Effector memory CD8-positive, alpha-beta T cell (primary cell): ENCODE measurements at places on chromosomes 6 and 20.

DNA sequence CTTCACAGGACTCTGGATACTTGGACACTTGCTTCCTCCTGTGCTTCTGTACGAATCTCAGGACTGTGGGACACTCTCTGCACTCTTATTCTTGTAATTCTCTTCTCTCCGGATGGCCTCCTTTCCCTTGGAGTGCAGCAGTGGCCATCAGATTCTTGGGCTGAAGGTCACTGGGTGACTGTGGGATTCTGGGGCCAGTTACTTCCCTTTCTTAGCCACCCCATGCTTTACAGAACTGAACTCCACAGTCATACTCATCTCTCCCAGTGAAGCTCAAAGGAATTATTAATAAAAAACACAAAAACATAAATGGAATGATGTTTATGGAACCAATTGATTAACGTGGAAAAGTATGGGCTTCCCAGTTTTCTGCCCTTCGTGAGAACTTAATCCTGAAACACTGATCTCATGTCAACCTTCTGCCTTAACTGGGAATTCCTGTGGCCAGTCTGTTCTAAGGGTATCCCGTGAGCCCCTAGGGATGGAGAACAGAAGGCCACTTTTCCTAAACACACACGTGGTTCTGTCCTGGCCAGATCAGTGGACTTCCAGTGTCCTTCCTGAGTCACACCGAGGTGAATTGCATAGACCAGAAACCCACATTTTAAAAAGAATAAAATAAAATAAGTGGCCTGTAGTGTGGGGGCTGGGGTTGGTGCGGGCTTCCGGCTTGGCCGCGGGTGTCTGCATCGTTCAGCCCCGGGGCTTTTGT, 23.6 kb upstream of the HLA-E start:
- no peak for DNase-seq

GRCh38 chr20:20413810-20414281, 45.9 kb downstream of the INSM1 start:
- no peak for DNase-seq

- DNase-seq = no peak
Measured at GRCh38 chr6:6434151-6434550, 113.7 kb upstream of the F13A1 start.

GRCh38 chr6:144721232-144721631, 436.1 kb downstream of the UTRN start:
- DNase-seq = no peak

GRCh38 chr20:63775096-63775978, 35.8 kb downstream of the SLC2A4RG start:
- no peak for DNase-seq

GRCh38 chr6:162379757-162380409, 347.7 kb downstream of the PRKN start:
- no peak for DNase-seq

DNA sequence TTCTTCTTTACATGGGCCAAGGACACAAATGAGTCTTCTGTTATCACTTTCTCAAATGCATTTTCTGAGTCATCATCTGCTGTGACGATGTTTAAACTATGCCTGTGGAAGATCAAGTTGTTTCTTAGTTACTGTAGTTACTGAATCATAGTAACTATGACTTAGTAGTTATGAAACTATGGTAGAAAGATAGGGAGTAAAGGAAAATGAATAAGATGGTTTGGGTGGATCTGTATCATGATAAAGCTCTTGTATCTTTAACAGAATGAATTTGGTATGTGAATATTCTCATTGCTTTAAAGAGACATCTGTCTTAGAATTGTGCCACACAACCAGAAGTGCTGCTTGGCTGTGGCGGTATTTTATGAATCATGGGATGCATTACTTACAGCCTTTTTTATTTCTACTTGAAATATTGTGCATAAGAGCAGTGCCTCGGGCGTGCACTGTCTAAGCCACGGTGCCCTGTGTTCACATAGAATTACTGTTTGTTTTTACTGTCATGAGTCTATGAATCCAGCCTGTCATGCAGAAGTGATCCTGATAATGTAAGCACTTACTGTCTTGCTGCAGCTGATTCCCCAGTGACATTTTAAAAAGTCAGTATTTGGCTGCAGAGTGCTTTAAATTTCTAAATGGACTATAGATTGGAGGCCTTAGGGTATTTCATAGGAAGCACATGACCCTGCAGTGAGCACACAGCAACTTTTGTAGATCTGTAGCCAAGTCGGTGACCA, 215.2 kb downstream of the TMEM242 start:
- DNase-seq = no peak

DNA sequence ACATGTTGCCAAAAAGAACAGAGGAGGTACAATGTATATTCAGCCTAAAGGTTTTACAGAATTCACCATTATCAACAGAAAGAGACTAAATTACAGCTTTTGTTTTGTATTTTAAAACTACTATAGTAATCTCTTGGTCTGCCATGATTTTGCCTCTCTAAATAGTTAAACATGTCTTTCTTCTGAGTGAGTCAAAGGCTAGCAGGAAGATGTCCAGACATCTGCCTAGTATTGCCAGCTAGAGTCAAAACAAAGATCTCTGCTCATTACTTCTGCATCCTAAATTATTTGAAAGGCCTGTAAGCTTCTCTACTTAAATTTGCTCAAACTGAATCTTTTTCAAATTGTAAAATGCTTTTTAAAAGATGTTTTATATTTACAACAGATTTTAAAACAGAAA, 8.8 kb downstream of the ASF1A start:
- DNase-seq = no peak

DNA sequence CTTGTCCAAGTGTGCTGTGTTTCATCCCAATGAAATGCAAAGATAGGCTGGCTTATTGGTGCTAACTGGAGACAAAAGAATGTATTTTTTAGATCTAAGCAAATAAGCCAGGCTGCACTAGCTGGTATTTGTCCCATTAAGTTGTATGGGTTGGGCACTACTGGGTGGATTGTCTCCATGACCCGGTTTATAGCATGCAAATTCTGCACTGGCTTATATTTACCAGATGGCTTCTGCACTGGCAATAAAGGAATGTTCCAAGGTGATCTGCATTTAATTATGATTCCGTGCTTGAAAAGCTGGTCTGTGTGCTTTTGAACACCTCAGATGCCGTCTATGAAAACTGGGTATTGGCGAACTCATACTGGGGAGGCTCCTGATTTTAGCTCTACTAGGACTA, 61.4 kb upstream of the MOCS1 start:
- no peak for DNase-seq

GRCh38 chr20:53941680-53942471, 128.5 kb downstream of the BCAS1 start:
- DNase-seq = no peak

DNA sequence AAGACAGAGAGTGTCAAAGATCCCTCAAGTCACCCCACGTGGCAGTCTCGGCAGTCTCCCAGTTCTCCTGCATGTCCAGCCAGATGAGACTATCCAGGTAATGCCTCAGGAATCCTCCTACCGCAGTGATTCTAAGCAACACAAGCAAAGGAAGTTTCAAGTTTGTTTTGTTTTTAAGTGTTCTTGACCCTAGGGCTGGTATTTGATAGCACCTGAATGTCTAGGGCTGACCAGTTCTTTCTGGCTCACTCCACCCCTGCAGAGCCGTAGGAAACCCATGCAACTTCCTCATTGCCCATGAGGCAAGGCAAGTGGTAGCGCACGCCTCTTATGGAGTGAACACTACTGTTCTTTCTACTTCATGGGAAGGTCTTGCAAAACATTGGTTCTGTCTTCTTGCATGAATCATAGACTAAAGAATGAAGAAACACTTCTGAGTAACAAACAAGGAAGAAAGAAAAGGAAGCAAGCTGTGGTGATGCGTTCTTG, 24.8 kb upstream of the FOXQ1 start:
- no peak for DNase-seq

GRCh38 chr6:36136034-36136433, 5.7 kb downstream of the MAPK13 start:
- DNase-seq = no peak

- DNase-seq = no peak
Measured at GRCh38 chr6:131762984-131763383, 44.8 kb upstream of the ENPP1 start.

DNA sequence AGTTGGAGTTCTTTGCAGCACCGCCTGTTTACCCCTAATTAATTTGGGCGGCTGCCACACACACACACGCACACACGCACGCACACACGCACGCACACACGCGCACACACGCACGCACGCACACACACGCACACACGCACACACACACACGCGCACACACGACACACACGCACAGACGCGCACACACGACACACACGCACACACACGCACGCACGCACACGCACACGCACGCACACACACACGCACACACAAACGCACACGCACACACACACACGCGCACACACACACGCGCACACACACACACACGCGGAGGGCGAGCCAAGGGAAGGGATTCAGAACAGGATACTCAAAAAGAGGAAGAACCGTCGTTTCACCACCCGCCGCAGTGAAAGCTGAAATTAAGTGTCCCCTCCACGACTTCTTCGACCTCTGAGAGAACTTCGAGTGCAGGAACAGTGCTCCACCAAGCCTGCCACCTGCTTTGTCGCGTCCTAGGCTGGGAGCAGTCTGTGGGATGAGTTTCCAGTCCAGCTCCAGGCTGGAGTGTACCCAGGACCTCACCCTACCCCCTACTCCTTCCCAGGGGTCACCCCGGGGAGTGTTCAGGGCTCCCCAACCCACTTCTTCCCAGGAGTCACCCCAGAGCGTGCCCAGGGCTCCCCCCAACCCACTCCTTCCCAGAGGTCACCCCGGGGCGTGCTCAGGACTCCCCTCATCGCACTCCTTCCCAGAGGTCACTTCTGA, 1.1 kb downstream of the RNASET2 start:
- no peak for DNase-seq

- DNase-seq = no peak
Measured at GRCh38 chr6:107353773-107354382, 105.5 kb downstream of the PDSS2 start.

DNA sequence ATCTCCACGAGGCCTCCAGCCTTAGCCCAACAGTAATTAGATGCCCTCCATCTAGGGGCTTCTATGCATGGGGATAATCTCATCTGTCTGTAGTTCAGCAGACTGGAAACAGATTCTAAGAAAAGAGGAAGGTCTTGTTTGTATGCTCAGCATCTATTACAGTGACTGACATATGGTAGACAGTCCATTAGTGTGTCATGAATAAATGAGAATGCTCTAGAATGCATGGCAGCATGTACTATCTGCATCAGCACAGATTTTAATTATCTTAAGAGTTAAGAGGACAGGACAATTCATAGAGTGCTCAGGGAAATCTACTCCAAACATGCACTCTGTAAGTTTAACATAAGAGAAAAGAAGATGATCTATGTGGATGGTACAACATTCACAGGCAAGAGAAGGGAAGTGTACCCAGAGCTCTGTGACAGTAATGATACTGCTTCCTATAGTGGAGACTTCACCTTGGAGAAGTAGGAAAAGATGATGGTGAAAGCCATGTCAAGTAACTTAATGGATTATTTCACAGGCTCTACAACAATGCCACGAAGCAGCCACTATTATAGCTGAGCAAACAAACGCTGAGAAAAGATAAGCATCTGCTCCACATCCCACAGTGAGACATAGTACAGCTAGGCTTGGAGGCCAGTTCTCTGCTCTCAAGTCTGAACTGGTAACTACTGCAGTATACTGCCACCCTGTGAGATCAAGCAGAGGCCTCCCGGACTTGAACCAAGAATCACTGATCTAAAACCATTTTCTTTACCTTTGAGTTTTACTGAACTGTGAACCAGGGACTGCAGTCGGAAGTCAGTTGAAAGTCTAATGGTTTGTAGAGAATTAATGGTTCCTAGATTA, 309.2 kb upstream of the SPTLC3 start:
- no peak for DNase-seq

- DNase-seq = no peak
Measured at GRCh38 chr6:134539865-134540323, 222.0 kb upstream of the SGK1 start.

DNA sequence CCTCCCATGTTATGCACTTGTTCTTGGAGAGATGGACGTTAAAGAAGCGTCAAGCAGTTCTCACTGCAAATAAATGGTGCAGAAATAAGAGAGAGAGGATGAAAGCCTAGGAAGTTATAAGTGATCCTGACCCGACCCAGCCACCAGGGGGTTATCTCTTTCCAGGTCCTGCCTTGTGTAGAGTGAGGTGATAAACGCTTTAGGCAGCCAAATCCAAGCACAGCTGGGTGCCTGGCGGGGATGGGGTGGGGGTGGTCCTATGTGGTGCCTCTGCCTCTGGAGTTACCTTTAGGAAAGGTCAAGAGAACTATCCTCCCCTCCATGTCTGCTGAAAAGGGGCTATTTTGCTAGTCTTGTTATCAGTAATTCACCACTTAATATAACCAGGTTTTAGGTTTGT, 9.2 kb upstream of the TFAP2A start:
- DNase-seq = no peak

DNA sequence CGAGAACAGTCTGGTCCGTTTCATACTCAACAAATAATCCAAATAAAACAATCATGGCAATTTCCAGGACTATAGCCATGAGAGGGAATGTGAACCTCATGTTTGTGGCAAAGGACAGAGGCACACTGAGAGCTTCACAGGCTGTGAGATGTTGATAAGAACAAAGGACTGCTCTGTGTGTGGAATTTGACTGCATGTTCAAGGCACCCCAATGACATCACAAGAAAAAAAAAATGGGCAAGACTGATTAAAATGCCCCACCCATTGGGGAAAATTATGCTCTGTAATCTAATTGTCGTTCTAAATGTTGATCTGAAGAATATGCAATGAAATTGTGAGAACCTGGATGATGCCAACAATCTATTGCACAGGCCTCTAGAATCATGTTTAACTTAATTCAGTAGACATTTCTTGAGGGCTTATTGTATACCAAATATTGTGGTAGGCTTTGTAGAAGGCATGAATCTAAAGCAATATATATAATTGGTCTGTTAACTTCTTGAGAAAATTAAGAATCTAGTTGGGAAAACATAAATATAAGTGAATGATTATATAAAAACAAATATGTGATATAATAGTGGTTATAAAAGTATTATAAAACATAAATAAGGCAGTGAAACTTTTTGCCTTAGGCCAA, at the start of gene RHAG:
RHAG (minus strand) TSS at position 127 of the 637 bp plus-strand sequence; CDS start at position 100, 27 bp downstream.
- DNase-seq = no peak

DNA sequence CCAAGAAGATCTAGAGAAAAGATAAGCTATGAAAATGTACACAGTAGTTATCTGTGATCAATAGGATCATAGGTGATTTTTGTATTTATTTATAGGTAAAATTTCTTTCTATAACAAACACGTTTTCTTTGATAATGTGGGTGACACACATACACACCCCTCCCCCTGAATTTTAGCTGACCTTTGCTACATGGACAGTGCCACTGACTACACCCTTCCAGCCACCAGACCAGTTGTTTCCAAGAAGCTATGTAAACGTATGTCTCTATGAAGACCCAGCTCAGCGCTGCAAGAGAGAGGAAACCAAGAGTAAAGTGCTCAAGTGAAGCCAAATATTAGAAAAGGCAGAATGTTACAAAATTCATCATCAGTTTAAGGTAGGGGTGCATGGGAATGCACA, 16.3 kb downstream of the MOCS1 start:
- DNase-seq = no peak
